Spinal cord (tissue), 10 donors: ENCODE measurements at places on chromosomes 13 and 19. TPM values are rescaled to one million over a fixed set of nuclear protein-coding genes. Genes with fewer than 3 reads are reported as not detected.

Gene SSC5D
- total RNA-seq: 6.0 TPM

Gene TDRD12
- 0.40 TPM for total RNA-seq

Gene SHISA7
- total RNA-seq: 5.2 TPM

Gene MIA
- total RNA-seq: 20.2 TPM

Gene C13orf42
- 0.10 TPM for total RNA-seq

Gene RNF113B
- not detected for total RNA-seq

Gene C1QTNF9
- total RNA-seq: 0.20 TPM

Gene AKT1S1
- 9.0 TPM for total RNA-seq

Gene PRKACA
- total RNA-seq: 44.1 TPM

Gene PRSS57
- total RNA-seq: 0.33 TPM

Gene HCST
- 1.9 TPM for total RNA-seq

Gene CABP5
- total RNA-seq: not detected

Gene SYDE1
- 19.6 TPM for total RNA-seq

Gene PALM3
- 1.7 TPM for total RNA-seq

Gene LILRA6
- 0.99 TPM for total RNA-seq
